ENCODE measurements at places on chromosomes 5 and 9.

- DNase-seq: no peak
Measured at GRCh38 chr9:128062846-128063831, 4.0 kb downstream of the NAIF1 start.

- DNase-seq: no peak
Measured at GRCh38 chr5:37174928-37175327, 74.2 kb downstream of the CPLANE1 start.

DNA sequence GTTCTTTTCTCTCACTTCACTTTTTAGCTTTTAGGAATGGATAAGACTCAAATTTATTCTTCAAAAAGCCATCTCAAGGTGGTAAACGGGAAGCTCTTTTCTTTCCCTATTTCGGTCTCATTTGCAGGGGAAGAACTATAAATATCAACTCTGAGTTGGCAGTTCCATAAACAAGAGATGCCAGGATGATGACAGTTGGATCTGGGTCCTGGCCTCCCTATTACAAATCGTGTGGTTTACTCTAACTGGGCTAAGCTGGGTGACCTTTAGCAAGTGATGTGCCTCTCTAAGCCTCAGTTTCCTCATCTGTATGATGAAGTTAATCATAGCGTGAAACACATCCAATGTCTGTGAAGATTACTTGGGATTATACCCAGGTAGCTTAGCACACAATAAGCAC is 44.2 kb downstream of the TLE4 start:
- DNase-seq: no peak

GRCh38 chr5:9622971-9623421 is 7.2 kb downstream of the TAS2R1 start:
- no peak for DNase-seq

DNA sequence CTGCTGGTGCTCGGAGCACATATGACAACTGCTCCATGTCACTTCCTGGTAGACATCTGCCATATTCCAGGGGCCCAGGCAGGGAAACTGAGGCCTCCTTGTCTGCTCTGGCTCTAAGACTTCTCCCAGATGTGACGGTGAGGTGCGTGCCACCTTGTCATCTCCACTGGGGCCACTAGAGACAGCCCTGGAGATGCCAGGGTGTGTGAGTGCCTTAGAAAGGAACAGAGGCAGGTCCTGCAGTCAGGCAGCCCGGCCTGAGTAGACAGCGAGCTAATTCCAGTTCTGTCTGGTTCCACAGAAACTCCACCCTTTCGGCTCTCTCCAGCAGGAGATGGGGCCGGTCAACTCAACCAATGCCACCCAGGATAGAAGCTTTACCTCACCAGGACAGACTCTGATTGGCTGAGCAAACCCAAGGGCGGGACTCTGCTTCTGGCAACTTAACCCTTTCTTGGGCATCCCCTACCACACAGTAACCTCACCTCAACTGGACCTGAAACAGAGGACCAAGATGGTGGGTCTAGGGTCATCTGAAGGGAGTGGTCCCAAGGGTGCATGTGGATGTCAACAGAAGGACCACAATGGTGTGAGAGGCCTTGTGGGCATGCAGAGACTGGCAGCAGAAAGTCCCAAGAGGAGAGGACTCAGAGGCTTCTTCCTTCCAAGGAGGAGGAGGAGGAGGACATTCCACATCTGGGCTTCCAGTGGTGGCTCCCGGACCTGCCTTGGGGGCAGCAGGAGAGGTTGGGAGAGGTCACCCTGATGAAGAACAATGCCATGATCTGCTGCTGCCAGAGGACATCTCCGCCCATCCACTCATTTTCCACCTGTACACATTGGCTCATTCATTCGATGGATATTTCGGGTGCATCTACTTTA is 77.7 kb downstream of the RGS3 start:
- DNase-seq: no peak

DNA sequence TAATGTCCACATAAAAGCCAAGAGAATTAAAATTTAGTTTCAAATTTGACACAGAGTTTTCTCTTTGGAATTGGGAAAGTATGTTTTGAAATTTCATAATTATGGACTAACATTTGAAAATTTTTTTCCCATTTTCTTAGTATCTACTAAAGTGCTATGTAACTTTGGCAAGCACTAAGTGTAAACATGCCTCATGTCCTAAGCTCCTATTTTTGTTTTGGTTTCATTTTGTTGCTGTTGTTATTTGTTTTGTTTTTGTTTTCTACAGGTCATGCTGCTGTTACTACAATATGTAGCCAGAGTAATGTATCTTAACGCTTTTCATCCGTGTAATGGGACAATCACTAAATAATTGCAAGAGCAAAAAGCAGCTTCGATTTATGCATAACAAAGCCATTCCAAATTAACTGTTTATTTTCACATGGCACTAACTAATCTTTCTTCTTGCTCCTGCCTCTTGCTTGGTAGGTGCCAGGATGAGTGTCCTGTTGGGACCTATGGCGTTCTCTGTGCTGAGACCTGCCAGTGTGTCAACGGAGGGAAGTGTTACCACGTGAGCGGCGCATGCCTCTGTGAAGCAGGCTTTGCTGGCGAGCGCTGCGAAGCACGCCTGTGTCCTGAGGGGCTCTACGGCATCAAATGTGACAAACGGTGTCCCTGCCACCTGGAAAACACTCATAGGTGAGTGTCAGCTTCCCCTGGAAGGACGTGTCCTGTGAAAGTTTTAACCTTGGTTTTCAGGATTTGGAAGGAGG is 107.3 kb upstream of the PRRC1 start:
- DNase-seq: no peak

GRCh38 chr5:41707853-41708603 is 162.2 kb downstream of the OXCT1 start:
- DNase-seq: no peak

DNA sequence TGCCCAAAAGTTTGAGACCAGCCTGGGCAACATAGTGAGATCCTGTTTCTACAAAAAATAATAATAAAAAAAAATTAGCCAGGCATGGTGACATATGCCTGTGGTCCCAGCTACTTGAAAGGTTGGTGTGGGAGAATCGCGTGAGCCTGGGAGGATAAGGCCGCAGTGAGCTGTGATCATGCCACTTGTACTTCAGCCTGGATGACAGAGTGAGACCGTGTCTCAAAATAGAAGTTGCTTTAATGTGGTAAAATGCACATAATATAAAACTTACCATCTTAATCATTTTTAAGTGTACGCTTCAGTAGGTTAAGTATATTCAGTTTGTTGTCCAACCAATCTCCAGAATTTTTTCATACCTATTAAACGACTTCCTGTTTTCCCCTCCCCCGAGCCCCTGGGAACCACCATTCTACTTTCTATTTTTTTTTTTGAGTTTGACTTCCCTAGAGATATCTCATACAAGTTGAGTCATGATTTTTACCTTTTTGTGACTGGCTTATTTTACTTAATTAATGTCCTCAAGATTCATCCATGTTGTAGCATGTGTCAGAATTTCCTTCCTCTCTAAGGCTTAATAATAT is 120.1 kb upstream of the POC5 start:
- DNase-seq: no peak

GRCh38 chr5:145718956-145719355 is 116.2 kb downstream of the PRELID2 start:
- DNase-seq: no peak

DNA sequence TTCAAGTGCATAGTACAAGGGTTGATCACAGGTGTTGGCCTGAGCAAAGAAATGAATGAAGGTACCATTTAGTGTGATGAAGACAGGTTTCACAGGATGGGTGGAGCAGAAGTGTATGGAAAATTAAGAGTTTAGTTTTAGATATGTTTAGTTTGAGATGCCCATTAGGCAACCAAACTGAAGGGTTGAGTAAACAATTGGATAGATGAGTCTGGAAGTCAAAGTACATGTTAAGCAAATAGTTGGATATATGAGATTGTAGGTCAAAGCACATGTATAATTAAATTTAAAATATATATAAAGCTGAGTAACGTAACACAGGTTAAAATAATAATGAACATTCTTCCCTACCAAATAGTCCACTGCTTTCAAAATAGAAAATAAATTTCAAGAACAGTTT is 237.1 kb upstream of the PCSK5 start:
- no peak for DNase-seq

GRCh38 chr5:126961128-126961527 is 69.2 kb downstream of the MARCHF3 start:
- DNase-seq: no peak

GRCh38 chr9:99515895-99516656 is 294.0 kb downstream of the SEC61B start:
- no peak for DNase-seq

GRCh38 chr5:14175381-14175780 is 32.2 kb downstream of the TRIO start:
- DNase-seq: no peak

DNA sequence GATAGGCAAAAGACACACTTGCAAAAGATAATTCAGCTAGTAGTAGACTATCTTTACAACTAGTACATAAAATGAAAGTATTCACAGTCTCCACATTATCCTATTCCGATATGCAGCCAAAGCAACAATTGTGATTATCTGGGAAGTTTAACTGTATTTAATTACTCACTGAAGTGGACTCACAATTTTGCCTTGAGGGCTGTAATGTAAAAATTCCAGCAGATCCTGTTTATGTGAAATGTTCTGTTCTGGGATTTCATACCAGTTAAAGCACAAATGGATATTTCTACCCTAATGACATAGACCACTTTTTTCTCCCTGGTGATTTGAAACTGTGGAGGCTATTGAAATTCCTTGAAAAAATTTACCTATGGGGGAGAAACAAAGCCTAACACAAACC is 474.4 kb upstream of the EDIL3 start:
- no peak for DNase-seq

- DNase-seq: no peak
Measured at GRCh38 chr5:179278119-179278518, 67.1 kb downstream of the ADAMTS2 start.
